Activated CD8-positive, alpha-beta memory T cell treated with anti-CD3 and anti-CD28 coated beads for 4 hours (primary cell): ENCODE measurements at places on chromosomes 7 and 10.

DNA sequence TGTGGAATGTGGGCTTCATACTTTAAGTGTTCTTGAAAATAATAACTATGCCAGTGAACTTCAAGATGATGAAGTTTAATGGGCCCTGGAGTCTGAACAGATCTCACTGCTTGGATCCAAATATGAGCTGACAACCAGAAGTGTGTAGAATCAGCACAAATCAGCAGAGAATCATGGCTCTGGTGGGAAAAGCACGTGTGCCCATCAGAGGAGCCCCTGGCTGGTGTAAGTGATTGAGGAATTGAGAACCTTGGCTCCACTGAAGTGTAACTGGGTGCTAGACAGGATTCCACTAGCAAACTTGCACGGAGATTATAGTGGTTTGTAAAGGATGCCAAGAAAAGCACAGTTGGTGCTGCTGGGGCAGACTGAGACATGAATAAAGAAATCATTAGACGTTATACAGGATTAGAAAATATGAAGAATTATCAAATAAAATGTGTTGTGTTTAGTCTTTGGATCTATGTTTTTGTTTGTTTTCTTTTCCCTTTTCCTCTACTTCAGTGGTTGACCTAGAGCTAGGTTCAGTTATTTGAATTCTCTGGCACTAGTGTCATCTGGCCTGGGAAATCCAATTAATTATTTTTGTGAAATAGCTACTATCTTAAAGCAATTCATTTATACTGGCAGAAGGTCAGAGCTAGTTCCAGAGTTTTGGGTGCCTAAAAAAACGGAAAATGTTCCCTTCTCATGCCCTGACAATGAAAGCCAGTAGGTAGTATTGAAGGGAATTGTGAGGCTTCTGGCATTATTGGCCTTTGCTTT lies 175.7 kb upstream of the MEOX2 start:
- DNase-seq, result no peak

GRCh38 chr10:44006771-44007170 lies 358.1 kb upstream of the ZNF32 start:
- no peak for DNase-seq

DNA sequence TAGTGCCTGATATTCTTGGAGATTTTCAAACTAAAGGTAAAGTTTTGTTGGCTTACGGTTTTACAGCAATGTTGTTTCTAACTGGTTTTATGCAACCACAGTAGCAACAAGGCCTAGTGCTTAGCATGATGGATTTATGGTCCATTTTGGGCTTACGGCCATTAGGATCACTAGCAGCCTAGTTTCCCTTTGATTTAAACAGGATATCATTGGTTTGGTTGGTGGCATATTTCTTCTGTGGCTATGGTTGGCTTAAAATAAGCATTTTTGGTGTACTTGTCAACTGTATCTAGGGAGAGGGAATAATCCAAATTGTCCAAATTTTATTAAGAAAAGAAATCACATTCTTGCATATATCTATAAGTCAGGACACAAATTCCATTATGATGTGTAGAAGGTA lies 194.0 kb downstream of the HDAC9 start:
- DNase-seq, result no peak

DNA sequence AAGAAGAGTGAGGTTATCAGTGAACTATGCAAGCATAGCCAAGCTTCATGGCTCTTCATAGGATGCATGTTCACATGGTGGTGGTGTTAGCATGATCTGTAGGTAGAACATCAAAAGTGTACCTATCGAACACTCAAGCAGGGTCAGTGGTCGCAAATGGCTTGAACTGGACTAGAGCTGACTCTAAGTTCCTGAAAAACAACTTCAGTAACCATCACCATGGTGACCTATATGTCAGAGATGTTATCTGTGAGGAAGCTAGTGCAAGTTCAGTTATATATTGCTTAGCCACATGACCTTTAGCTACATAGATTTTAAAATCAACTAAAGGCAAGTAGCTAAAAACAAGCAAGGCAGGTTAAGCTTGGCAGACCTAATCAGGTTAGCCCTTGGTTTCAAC lies 163.1 kb upstream of the AGR3 start:
- DNase-seq, result no peak

- no peak for DNase-seq
Observed at GRCh38 chr7:70052691-70053090, 454.4 kb downstream of the AUTS2 start.
